ENCODE measurements at places on chromosomes 7 and 10.

DNA sequence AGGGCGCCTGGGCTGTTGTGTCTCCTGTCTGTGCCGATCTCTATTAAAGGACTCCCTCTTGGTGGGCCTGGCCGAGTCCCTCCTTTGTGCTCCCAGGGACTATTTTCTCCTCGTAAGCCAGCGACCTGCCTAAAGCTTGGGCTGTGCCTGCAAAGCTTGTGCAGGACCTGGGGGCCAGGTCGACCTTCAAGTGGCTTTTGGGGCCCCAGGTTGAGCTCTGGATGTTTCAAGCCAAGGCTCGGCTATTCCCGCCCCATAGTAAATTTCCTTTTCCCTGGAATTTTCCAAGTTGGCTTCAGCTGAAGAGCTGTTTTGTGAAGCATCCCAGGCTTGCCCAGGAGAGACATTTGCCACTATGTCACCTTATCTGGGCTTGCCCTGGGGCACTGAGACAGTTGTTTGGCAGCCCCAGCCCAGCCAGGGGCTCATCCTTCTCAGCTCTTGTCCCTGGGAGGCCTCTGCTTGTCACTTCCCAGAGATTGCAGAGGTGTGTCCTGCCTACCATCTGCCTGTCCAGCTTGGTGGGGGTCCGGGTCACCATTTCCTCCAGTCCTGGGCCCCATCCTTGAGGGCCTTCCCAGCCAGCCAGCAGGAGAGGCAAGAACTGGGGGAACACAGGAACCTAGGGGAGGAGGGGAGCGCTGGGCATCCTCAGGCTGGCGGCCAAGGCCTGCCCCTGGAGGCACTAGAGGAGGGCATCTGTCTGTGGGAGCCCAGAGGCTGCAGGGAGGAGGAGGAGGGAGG, 20.2 kb downstream of the ZMIZ2 start:
- no peak for DNase-seq

DNA sequence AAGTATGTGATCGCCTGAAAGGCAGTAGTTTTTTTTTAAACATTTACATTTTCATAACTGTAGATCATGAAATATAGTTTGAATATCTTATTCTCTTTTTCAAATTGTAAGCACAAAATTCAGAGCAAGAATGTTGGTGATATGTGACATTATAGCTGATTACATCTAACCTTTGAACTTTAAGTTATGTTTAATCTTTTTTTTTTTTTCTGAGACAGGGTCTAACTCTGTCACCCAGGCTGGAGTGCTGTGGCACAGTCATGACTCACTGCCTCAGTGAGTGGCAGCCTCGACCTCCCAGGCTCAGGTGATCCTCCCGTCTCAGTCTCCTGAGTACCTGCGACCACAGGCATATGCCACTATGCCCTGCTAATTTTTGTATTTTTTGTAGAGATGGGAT, 278.7 kb upstream of the NEBL start:
- DNase-seq, result no peak

DNA sequence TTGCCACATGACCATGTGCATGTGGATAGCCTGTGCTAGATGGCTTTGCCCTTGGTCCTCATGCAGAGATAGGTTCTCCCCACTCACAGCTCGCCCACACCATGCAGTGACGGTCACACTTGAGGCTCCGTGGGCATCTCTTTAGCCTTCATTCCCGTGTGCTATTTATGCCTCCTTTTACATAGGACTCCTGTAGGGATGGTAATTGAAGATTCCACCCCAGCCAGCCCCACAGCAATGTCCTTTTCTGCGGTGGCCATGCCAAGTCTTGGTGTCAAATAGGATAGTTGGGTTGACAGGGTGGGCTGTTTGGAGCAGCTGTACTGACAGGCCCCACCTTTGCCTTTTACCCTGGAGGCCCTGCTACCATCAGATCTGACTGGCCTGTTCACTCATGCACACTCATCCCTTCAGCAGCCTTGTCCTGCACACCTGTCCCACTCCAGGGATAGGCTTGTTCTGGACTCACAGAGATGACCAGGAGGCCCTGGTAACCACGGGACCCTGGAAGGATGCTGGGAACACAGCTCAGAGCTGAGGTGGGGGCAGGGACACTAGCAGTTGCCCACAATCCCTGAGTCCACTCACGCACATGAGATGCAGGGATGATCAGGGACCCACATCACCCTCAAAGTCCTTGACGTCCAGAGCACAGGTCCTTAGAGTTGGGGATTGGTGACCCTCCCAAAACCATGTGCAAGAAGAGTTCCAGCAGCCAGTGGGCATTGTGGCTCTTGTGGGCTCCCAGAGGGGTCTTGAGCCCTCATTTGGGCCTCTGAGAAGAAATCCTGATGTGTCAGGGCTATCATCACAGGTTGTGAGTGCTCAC, 71.2 kb downstream of the ADCY1 start:
- DNase-seq, result no peak

DNA sequence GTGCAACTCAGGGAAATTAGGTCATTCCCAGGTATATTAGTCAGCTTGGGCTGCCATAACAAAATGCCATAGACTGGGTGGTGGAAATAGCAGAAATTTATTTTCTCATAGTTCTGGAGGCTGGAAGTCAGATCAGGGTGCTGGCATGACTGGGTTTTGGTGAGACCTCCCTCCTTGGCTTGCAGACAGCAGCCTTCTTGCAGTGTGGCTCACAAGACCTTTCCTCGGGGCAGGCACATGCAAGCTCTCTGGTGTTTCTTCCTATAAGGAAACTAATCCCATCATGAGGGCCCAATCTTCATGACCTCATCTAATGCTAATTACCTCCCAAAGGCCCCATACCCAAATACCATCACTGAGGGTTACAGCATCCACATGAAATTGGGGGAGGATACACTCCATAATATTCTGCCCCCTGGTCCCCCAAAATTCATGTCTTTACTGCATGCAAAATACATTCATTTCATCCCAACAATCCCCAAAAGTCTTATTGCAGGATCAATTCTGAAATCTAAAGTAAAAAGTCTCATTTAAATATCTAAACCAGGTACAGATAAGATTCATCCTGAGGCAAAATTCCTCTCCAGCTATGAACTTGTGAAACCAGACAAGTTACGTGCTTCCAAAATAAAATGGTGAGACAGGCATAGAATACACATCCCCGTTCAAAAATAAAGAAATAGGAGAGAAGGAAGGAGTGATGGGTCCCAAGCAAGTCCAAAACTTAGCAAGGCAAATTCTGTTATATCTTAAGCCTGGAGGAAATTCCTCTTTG, 17.4 kb upstream of the CBLL1 start:
- no peak for DNase-seq

GRCh38 chr7:85567983-85568382, 381.1 kb upstream of the SEMA3D start:
- DNase-seq, result no peak

GRCh38 chr7:151110941-151111645, 24.8 kb downstream of the AGAP3 start:
- peak; percentile 72 for DNase-seq

GRCh38 chr10:129446183-129446581, 20.9 kb upstream of the MGMT start:
- no peak for DNase-seq

- DNase-seq, result no peak
These were observed 126.9 kb upstream of the TBX20 start for GRCh38 chr7:35380739-35381224.

GRCh38 chr7:21371360-21371759, 56.5 kb upstream of the SP4 start:
- no peak for DNase-seq
